ENCODE measurements at places on chromosomes 2 and 18.
A peak's percentile ranks its signal among the peaks of the same experiment; 100 is the strongest.

GRCh38 chr2:33083699-33084387 is 137.1 kb downstream of the LTBP1 start:
- DNase-seq, result no peak

GRCh38 chr2:234133004-234133403 is 82.5 kb downstream of the SPP2 start:
- peak; percentile 44 for DNase-seq

DNA sequence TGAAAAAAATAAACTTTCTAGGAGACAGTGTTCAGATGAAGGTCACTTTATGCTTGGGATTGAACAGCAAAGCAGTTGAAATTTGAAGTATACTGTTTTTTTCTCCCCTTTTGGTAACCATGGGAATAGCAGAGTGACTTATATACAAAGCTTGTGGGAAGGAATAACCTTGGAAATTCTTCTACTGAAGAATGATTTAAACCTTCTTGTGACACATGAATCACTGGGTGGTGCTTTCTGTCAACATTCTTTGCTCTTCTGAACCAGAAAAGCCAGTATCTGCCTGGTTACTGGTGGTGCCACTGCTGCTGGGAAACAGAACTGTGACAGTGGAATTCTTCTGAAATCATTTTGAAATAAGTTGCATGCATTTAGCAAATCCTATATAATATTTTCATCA is 39.4 kb upstream of the RND3 start:
- DNase-seq, result peak; percentile 96

DNA sequence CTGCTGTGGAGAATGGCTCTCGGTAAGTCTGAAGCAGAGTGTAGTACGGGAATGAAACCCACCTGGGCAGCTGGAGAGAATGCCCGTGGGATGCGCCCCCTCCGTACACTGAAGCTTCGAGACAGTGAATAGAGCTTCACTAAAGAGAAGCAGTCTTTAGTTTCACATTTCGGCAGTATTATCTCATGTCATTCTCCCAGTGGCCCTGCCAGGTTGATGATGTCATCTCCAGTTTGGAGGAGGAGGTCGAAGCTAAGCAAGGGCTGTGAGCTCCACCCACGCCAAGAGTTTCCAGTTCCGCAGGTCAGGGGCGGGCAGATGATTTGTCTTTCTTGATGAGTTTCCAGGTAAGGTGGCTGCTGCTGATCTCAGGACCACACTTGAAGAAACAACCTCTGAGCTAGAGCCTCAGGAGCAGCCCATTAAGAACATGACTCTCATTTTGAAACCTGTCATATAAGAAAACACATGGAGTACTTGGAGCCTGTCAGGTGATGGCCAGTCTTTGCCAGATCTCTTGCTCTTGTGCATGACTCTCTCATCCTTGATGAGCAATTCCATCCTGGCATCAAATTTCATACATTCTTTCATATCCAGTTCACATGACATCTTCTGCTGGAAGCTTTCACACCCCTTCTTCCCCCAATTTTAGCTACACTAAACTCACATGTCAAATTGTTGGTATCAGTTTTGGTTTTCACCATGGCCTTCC is 475.0 kb downstream of the RNF144A start:
- no peak for DNase-seq

- no peak for DNase-seq
Observed at GRCh38 chr2:203175371-203175770, 63.4 kb upstream of the CYP20A1 start.

GRCh38 chr18:9474108-9474982 is 968 bp upstream of the RALBP1 start:
- DNase-seq, result peak; percentile 59

GRCh38 chr2:152464851-152465470 is 130.0 kb downstream of the FMNL2 start:
- DNase-seq, result no peak

- DNase-seq, result no peak
Observed at GRCh38 chr2:221610255-221610654, 38.2 kb upstream of the EPHA4 start.

DNA sequence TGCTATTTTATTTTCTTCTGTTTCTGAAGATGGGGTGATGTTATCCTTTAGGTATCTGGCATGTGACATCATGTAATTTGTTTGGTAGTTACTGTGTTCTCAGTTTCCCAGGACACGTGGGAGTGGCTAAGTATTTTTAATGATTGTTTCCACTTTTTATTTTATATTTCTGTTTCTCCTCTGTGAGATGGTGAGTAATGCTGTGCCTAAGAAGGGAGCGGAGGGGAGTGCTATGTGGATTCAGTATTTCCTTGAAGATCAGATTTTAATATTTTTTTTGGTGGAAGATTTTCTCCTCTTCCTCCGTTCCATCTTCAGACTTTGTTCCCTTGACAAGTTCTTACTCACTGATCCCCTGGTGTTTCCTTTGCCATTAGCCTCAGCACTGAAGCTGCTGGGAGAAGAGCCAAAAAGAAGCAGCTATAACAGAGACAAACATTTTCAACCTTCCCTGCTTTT is 180.0 kb upstream of the MMADHC start:
- peak; percentile 49 for DNase-seq

DNA sequence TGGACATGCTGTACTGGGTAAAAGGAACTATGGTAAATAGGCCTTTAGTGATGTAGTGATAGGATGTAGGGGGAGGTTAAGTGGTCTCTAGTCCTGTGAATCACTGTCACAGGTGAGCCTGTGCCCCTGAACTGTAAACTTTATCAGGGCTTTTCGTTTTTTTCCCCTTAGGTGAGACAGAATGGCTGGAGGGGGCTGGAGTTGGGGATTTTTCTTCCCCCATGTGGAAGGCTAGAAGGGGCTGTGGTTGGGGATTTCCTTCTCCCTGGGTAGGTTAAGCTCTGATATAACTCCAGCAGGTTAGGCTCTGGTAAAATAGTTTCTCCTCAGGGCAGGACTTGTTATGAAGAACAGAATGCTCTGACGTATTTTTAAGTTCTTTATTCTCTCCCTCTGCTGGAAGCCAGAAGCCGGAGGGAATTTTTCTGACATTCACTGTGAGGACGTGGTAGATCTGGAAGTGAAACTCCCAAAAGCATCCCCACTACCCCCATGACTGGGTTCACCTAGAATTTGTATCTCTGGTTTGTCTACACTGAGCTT is 28.5 kb downstream of the PIKFYVE start:
- DNase-seq, result no peak

DNA sequence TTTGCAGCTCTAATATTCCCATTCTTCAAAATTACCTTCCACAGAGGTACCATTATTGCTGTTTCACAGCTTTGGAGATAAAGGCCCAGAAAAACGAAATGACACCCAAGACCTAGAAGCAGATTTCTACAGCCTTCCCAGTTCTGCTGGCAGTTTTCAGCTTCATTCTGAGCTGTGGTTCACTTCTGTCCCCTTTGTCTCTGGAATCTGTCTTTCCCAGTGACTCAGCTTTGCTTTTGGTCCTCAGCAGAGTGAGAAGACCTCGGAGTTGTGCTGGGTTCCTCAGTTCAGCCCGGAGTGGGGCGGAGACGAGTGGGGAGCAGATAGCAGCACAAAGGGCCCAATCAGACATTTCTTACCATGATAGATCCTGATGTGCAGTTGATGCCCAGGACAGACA is 180.7 kb upstream of the CXCR4 start:
- DNase-seq, result no peak

GRCh38 chr18:388200-388599 is 112.3 kb downstream of the COLEC12 start:
- no peak for DNase-seq

- DNase-seq, result no peak
Observed at GRCh38 chr2:129071531-129071930, 752.9 kb upstream of the HS6ST1 start.

DNA sequence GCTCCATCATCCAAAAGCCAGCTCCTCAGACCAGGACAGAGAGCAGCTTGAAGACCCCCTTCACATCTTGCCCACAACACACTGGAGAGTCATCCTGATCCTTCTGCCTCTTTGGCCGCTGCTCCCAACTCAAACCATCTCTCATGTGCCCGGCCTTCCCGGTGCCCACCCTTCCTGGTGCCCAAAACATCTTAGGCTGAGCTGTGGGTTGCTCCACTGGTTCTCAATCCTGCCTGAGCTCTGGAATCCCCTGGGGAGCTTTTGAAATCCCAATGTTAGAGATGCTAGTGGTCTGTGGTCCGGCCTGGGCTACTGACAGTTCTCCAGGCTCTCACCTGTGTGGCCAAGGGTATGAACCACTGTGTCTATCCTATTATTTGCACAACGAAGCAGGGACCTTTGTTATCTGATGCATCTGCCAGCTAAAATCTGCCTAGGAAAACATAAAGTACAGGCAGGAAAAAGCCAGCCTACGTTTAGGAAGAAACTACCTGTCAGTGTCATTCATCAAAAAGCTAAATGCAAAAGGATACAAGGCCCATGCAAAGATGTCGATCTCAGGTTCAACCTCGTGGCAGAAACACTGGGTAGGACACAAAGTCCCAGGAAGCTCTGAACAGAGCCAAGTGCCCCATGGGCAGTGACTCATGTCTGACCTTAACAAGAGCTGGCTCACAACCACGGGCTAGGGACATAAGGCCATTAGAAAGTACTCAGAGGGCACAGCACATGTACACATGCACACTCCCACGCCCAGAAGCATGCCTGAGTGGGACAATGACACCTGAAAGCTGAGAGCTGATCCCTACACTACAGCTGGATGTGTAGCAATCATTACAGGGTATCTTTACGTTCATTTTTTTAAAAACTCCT is 30.8 kb downstream of the TBC1D8 start:
- DNase-seq, result peak; percentile 33

DNA sequence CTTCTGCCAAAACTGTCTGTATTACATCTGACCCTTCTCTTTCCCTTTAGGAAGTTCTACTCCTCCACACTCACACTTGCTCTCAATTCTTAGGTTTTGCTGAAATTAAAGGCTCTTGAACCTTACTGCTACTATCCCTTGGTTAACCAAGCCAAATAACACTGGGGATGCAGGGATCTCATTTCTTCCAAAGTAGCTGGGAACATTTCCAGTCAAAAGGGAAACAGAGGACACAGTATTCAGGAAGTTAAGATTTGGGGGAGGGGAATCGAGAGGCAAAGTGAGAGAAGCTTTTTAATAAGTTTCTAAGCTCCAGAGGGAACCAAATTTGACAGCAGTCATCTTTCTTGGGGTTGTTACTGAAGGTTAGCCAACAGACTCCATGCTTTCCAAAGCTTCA is 6.2 kb downstream of the SEPTIN2 start:
- DNase-seq, result no peak

DNA sequence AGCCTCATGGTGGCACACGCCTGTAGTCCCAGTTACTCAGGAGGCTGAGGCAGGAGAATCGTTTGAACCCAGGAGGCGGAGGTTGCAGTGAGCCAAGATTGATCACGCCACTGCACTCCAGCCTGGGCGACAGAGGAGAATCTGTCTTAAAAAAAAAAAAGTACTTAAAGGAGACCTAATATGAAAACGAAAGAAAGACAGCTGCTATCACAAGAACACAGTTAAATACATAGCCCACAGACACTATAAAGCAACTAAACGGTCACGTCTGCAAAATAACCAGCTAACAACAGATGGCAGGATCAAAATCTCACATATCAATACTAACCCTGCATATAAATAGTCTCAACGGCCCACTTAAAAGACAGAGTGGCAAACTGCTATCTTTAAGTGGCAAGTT is 43.9 kb upstream of the TACR1 start:
- DNase-seq, result no peak

GRCh38 chr2:181658444-181658843 is 1.5 kb upstream of the CERKL start:
- no peak for DNase-seq

GRCh38 chr2:127454595-127455565 is 36.7 kb downstream of the PROC start:
- no peak for DNase-seq
